SJSA1 (cell line): ENCODE measurements at places on chromosomes 13 and 19.

- H3K4me3 ChIP-seq = no peak overlapping the region
- H3K27ac ChIP-seq = no peak overlapping the region
- DNase-seq = no peak
- H3K4me1 ChIP-seq = no peaks in the 10 kb centered on the region
Observed at GRCh38 chr19:8240274-8241229, 31.4 kb downstream of the CERS4 start.

GRCh38 chr19:10468133-10468532, 35.0 kb downstream of the KEAP1 start:
- no peaks in the 10 kb centered on the region for H3K27me3 ChIP-seq
- H3K36me3 ChIP-seq = peaks cover 57% of the 10 kb centered on the region
- H3K27ac ChIP-seq = no peak overlapping the region
- peaks cover 16% of the 10 kb centered on the region for H3K4me1 ChIP-seq
- DNase-seq = no peak

- no peak overlapping the region for H3K4me3 ChIP-seq
- peaks cover 45% of the 10 kb centered on the region for H3K4me1 ChIP-seq
- DNase-seq = no peak
- H3K27me3 ChIP-seq = no peaks in the 10 kb centered on the region
Observed at GRCh38 chr19:32350987-32351348, 5.6 kb downstream of the ZNF507 start.

DNA sequence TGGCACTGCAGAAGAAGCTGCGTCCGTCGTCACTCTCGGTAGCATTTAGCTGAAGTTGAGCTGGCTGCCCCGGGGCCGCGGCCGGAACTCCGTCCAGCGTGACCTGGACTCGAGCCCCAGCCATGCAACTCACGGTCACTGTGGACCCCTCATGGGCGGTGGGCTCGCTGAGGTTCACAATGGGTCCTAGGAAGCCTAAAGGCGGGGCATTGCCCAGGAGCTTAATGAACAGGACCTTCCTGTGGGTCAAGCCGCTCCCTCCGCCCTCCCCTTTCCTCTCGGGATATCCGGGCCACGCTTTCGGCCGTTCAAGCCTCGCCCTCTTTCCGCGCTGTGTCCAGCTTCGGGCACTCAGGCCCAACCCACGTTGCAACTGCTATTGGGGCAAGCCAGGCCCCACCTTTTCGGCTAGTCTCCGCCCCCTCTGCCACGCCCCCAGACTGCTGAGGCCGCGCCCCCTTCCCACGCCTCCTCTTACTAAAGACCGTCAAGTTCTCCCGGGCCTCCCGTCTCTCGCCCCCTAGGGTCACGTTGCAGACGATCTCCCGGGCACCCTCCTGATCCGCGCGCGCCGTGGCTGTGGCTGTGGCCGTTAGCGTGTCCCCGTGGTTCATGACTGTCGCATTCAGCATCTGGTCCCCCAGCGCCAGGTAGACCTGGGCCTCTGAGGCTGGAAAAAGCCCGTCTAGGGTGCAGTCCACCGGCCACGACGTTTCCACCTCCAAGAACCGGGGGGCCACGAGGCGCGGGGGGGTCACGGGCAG, 1.4 kb upstream of the RAVER1 start:
- H3K27ac ChIP-seq = no peak overlapping the region
- H3K4me3 ChIP-seq = peak overlapping the region; percentile 93
- peak; percentile 94 for DNase-seq
- no peaks in the 10 kb centered on the region for H3K27me3 ChIP-seq
- peaks cover 30% of the 10 kb centered on the region for H3K36me3 ChIP-seq

DNA sequence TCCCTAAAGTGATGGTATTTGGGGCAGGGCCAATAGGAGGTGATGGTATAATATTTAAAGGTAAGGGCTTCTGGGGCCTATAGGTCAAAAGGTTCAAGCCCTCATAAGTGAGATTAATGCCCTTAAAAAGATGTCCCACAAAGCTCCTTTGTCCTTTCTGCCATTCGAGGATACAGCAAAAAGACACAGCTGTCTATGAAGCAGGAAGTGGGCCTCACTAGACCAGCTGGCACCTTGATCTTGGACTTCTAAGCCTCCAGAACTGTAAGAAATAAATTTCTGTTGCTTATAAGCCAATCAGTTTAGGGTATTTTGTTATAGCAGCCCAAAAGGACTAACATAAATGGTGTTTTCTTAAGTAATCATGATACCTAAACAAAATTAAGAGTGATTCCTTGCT, 27.2 kb upstream of the POU4F1 start:
- H3K27ac ChIP-seq = no peak overlapping the region
- H3K36me3 ChIP-seq = peaks cover 30% of the 10 kb centered on the region
- H3K4me3 ChIP-seq = no peak overlapping the region
- DNase-seq = no peak
- H3K27me3 ChIP-seq = no peaks in the 10 kb centered on the region

DNA sequence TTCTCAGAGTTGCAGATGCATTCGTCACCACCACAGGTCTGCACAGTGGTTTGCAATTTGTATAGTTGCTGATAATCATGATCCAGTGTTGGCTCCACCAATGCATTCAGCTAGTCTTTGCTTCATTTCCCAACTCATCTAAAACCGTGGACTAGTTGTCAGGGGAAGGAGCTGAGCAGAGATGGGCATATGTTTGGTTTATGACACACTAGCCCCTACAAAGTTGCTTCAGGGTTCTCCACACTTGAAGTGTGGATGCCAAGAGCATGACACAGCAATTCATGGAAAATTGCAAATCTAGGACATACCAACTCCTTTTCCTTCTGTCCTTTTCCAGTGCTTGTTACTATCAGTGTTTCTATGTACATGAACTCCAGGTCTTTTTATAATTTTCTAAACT, 168.0 kb downstream of the TNFSF13B start:
- H3K4me3 ChIP-seq = no peak overlapping the region
- no peak for DNase-seq
- H3K27me3 ChIP-seq = peaks cover 16% of the 10 kb centered on the region
- H3K27ac ChIP-seq = no peak overlapping the region
- no peaks in the 10 kb centered on the region for H3K36me3 ChIP-seq

GRCh38 chr13:113319371-113319770, 22.3 kb downstream of the LAMP1 start:
- H3K27ac ChIP-seq = no peak overlapping the region
- no peaks in the 10 kb centered on the region for H3K27me3 ChIP-seq
- H3K36me3 ChIP-seq = peaks cover 36% of the 10 kb centered on the region
- H3K4me1 ChIP-seq = no peaks in the 10 kb centered on the region
- H3K4me3 ChIP-seq = no peak overlapping the region

DNA sequence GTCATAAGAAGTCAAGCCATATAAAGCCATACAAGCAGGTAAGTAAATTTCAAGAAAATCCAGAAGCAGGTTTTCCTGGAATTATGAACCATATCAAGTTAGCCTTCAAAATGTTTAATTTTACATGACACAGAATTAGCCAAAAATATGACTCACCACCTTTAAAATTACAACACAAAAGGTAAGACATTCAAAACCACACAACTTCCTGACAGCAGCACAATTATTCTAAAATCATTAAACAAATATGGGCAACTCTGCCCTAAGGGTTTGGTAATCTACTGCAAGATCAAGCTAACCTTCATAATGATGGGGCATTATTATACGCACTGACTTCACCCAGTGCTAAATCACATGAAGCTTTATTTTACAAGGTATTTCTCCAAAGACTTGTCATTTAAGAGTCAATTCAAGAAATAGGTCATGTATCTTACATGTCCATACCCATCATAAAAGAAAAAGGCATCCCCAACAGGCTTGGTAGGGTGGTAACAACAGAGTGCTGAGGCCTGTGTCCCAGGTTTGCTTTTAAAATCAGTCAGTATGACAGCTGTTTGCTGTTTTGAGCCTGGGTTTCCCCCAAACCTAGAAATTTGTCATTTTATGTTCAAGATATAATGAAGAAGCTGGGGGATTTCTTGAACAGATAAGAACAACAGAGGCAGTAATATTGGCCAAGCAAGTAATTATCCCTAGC, 15.2 kb downstream of the RCBTB1 start:
- H3K4me3 ChIP-seq = no peak overlapping the region
- no peak overlapping the region for H3K27ac ChIP-seq
- no peaks in the 10 kb centered on the region for H3K27me3 ChIP-seq
- no peak for DNase-seq

- peaks cover 27% of the 10 kb centered on the region for H3K4me1 ChIP-seq
- DNase-seq = peak; percentile 51
- no peaks in the 10 kb centered on the region; the same call in 1 of the 2 replicates for H3K36me3 ChIP-seq
- no peaks in the 10 kb centered on the region for H3K27me3 ChIP-seq
- H3K27ac ChIP-seq = peak overlapping the region; percentile 32
Observed at GRCh38 chr13:50574731-50575130, 268.8 kb downstream of the DLEU7 start.

DNA sequence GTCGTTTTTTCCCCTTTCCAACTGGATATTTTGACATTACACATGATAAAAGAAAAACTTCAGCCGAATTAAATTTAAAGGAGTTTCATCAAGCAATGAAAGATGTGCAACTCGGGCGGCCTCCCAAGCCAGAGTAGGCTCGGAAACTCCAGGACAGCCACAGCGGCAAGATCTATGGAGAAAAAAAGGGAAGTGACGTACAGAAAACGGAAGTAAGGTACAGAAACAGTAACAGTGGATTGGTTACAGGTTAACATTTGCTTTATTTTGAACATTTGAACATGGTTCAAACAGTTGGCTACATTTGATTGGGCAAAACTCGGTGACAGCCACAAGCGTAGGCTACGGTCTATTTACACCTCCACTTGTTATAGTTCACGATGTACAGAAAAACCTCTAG, 30.5 kb upstream of the FAM124A start:
- no peak for DNase-seq
- H3K4me1 ChIP-seq = no peaks in the 10 kb centered on the region
- H3K4me3 ChIP-seq = no peak overlapping the region
- no peaks in the 10 kb centered on the region; the same call in 1 of the 2 replicates for H3K27me3 ChIP-seq
- no peak overlapping the region for H3K27ac ChIP-seq

GRCh38 chr19:3440082-3440481, 40.2 kb downstream of the SMIM24 start:
- H3K4me3 ChIP-seq = no peak overlapping the region
- H3K27ac ChIP-seq = no peak overlapping the region
- DNase-seq = no peak
- H3K4me1 ChIP-seq = peaks cover 4% of the 10 kb centered on the region; the same call in 1 of the 2 replicates
- no peaks in the 10 kb centered on the region for H3K27me3 ChIP-seq

DNA sequence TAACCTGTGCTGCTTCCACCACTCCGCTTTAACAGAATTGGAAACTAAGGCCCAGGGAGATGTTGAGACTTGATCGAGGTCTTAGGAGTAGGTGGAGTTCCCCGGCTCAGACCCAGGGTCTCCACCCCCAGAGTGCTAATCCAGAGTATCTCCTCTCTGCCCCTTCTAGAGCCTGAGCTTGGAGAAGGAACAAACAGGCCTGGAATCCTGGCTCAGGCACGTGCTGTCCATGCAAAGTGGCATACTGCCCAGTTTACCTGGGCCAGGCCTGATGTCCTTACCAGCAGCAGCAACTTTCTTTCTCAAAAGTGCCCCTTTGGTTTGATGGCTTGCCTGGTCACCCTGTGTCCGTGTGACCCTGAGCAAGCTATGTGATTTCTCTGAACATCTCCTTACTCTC, 3.7 kb downstream of the SYNGR4 start:
- no peaks in the 10 kb centered on the region for H3K36me3 ChIP-seq
- DNase-seq = no peak
- H3K4me1 ChIP-seq = peaks cover 11% of the 10 kb centered on the region
- H3K4me3 ChIP-seq = no peak overlapping the region
- no peak overlapping the region for H3K27ac ChIP-seq
